Naive thymus-derived CD4-positive, alpha-beta T cell (primary cell): ENCODE measurements at places on chromosomes 7 and 10. TPM values are rescaled to one million over a fixed set of nuclear protein-coding genes. Genes with fewer than 3 reads are reported as not detected.

Gene TMEM130
- polyA plus RNA-seq, result not detected

Gene PAXIP1
- 3.3 TPM for polyA plus RNA-seq

Gene COL17A1
- polyA plus RNA-seq, result not detected

Gene ZNF273
- 5.8 TPM for polyA plus RNA-seq

Gene UBE2H
- polyA plus RNA-seq, result 40.3 TPM

Gene ENTPD1
- 0.48 TPM for polyA plus RNA-seq

Gene ANKRD22
- 0.54 TPM for polyA plus RNA-seq

Gene AKR1C4
- not detected for polyA plus RNA-seq

Gene WNT8B
- 0.11 TPM for polyA plus RNA-seq

Gene FAM25A
- polyA plus RNA-seq, result not detected

Gene NODAL
- not detected for polyA plus RNA-seq

Gene OR2A5
- not detected for polyA plus RNA-seq

Gene ZDHHC16
- 37.3 TPM for polyA plus RNA-seq
